ENCODE measurements at places on chromosomes 5 and 9.

- DNase-seq = no peak
Measured at GRCh38 chr5:178429491-178430185, 160.6 kb downstream of the COL23A1 start.

- DNase-seq = no peak
Measured at GRCh38 chr5:107282061-107282460, 388.7 kb downstream of the EFNA5 start.

GRCh38 chr9:98700801-98701200 is 7.9 kb downstream of the GABBR2 start:
- no peak for DNase-seq

GRCh38 chr9:106969696-106970095 is 106.7 kb downstream of the ZNF462 start:
- DNase-seq = no peak

GRCh38 chr5:59744531-59744992 is 149.0 kb downstream of the PDE4D start:
- no peak for DNase-seq

- DNase-seq = no peak
Measured at GRCh38 chr9:81224166-81225081, 464.9 kb downstream of the TLE1 start.

- DNase-seq = no peak
Measured at GRCh38 chr5:38745836-38746732, 99.7 kb upstream of the OSMR start.

DNA sequence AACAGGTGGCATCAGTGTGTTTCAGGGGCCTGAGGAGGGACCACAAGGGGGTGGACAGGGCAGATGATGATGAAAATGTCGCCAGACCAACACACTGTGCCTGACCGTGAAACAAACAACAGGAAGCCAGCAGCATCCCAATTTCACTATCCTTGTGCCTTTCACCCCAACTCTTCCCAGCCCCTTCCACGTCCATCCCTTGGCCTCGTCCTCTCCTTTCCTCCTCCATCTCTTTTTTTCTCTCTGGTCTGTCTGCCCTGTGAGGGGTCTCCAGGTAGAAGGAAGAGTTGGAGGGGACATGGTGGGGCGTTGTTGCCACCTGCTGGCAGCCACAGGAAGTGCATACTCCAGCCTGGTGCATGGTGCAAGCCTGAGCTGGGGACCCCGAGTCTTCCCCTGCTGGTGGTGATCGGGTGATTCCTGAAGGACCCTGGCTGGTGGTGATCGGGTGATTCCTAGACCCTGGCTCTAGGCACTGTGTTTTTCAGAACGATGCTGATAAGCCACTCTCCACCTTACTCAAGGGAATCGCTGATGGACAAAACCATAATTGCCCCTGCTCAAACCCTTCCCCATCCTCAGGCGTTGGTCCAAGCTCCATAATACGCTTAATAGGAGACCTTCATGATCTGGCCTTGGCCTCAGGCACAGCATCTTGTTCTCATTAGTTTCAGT is 21.7 kb upstream of the NSD1 start:
- DNase-seq = peak; percentile 17

DNA sequence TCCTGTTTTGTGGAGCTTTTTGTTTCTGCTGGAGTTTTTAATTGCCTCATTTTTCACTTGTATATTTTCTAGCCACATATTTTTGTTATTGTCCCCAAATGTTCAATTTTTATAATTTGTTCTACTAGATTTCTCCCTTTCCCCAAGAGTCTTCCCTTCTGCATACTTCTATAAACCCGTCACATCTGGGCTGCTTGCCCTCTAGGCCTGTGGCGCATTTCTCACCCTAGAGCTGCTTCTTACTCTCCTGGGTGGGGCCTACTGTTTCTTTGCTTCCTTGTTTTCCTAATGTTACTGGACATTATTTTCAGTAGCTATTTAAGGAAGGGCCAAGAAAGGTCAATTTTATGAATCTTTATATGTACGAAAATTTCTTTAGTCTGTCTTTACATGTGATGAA is 51.5 kb downstream of the NXNL2 start:
- no peak for DNase-seq

- no peak for DNase-seq
Measured at GRCh38 chr9:116753389-116753788, 66.3 kb downstream of the TRIM32 start.

- no peak for DNase-seq
Measured at GRCh38 chr5:143213231-143213850, 190.1 kb downstream of the NR3C1 start.

GRCh38 chr5:54521856-54522479 is 4.4 kb downstream of the SNX18 start:
- DNase-seq = no peak

- DNase-seq = no peak
Measured at GRCh38 chr9:6896562-6896961, 138.8 kb downstream of the KDM4C start.

DNA sequence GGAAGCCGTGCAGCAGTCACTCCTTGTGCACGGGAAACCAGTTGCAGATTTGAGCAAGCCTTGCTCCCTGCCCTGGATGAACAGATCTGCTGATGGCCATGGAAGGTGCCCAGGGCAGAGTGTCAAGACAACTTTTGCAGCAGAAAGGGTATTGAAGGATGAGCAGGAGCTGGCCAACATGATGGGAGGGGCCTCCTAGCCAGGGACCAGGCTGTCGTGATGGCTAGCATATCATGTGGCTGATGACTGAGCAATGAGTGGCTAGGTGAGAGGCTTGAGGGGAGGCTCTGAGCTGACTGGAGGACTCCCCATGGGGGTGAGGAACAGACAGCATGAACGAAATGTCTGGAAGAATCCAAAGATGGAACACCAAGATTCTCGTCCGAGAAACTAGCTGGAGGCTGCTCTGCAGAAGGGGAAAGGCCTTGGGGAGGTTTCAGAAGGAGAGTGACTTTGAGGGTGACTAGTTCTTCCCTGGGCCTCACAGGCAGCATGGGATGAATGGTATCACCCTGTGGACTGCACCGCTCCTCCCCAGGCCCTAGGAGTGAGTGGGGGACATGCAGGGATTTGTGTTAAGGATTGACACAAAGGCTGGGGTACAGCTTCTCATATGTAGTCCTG is 18.5 kb downstream of the PPARGC1B start:
- no peak for DNase-seq

- DNase-seq = no peak
Measured at GRCh38 chr9:100287186-100287585, 65.6 kb downstream of the TEX10 start.

DNA sequence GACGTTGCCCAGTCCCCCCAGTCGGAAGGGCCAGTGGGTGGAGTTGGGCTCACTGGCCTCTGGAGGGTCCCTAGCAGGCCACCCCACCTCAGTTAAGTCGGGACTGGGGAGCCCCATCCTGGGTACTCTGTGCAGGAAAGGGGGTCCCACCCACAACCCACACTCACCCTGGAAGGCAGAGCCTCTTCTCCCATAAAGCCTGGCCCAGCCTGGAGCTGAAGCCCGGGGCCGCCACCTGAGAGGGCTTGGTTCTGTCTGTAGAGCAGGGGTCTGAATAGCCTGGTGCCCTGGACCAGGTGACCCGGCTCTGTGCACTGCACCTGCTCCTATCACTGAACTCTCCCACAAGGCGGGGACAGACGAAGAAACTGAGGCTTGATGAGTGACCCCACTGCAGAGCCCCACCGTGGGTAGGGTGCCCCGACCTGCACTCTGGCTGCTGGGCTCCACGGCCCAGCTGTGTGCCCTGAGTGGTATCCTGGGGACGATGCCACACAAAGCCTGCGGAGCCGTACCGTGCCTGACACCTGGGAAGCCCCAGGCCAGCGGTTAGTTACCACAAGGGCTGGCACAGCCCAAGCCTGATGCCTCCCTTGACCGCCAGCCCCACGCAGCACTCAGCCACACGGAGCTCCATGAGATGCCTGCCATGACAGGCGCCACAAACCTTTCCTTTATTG is 7.3 kb downstream of the PTGES2 start:
- no peak for DNase-seq

DNA sequence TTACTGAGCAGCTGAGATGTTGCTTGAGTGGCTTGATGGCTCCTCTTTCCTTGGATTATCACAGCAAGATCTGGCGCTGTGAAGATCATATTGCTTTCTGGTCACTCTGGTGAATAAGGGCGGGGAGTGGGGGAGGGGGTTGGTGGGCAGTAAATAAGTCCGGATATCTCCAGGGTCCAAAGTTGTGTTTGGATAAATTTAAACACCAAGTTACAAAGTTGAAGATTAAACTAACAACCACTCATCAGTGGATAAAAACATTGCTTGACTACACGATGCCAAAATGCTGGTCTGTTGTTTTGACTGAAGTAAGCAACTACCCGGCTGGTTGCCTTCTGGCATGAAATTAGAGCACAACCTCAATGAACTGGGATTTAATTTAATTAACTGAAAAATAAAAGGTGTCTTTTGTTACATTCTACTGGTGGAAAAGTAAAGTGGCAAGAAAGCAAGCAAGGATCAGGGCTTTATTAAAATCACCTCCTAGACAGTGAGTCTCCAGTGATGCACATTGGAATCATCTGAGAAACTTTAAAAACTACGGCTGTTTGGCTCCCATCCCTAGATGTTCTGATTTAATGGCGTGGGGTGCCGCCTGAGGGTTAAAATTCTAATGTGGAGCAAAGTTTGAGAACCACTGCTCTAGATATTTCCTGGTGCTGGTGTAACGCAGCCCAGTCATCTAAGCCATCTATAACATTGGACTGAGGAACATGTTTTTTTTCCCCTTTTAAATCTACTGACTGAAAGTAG is 86.7 kb upstream of the AGXT2 start:
- DNase-seq = no peak

DNA sequence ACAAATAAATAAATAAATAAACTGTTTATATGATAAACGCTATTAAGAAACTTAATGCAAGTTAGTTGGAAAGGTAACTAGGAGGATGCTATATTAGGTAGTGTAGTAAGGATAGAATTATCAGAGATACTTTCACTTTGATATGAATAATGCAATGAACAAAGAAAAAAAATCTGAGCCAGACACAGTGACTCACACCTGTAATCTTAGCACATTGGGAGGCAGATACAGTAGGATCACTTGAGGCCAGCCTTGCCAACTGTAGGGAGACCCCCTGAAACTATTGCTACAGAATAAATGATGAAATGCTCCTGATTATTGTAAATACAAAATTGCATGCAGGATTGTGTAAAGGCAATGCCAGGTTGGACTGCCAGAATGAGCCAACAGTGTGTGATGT is 109.2 kb downstream of the ANXA2R start:
- DNase-seq = no peak

- no peak for DNase-seq
Measured at GRCh38 chr9:120902569-120903535, 23.7 kb downstream of the TRAF1 start.

DNA sequence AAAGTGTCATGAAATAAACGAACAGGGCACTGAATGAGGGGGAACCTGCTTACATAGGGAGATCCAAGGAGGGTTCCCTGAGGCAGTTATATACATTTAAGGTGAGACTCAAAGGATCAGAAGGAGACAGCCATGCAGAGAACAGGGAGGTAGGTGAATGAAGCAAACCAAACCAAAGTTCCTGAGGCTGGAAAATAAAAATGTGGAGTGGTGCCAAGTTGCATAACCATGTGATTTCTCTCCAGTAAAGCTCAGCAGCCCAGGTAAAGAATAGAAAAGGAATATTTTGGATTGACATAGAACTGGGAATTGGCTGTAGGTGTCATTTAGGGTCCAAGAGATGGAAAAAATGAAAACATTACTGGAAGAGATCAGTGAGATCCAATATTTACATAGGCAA is 110.7 kb downstream of the CAAP1 start:
- DNase-seq = no peak

- no peak for DNase-seq
Measured at GRCh38 chr5:60535951-60536350, 164.0 kb downstream of the DEPDC1B start.

DNA sequence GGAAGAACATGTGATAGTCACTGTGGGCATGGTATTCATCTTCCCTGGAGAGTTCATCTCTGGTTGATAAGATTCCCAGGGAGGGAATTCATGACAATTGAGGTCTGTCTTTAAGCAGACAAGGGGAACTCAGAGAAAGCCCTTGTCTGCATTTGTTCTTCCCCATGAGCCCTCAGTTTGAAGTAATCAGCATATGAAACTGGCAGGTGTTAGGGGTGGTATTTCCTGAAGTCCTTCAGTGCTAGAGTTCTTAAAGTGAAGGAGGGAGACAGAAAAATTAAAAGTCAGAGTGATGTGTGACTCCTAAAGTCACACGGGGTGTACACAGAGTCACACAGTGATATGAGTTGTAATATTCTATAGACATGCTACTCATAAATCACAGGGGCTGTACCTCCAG is 60.6 kb upstream of the SYK start:
- DNase-seq = no peak

GRCh38 chr9:29325894-29326293 is 1752.6 kb upstream of the C9orf72 start:
- no peak for DNase-seq

GRCh38 chr9:90023861-90024260 is 419.0 kb downstream of the GADD45G start:
- no peak for DNase-seq

GRCh38 chr9:121956808-121957207 is 136.3 kb downstream of the TTLL11 start:
- no peak for DNase-seq

DNA sequence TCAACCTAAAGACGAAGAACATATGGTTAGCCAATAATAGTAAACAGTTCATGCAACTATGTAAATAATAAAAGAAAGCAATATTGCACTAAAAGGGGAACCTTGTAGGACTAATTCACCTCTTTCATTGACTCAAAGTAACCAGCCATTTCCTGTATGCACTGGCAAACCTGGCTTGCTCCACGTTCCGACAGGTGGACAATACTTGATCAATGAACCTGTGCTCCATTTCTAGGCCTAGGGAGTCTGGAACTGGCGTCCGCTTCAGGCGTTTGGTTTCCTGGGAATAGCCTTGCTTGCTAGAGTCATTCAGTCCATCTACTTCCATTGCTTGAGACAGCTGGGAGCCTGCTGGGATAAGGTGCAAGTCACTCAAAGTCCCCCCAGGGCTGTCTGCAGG is 41.6 kb downstream of the PTAR1 start:
- no peak for DNase-seq

- no peak for DNase-seq
Measured at GRCh38 chr9:121285835-121286687, 18.1 kb downstream of the GSN start.

DNA sequence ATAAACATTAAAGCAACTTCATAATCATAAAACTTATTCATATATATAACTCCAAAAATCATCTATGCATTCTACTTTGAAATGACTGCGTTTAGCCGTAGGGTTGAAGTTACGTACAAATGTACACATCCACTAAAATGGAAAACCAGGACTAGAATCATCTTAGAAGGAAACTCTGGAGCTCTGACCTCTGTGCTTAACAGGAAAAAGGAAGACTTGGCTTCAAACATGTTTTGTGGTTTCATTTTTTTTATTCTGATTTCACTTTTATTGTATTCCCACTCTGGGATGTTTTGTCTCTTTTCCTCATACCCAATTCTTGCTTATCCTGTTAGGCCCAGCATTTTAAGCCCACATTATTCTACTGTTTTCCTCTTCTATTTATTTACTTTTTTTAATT is 44.9 kb downstream of the GRAMD2B start:
- DNase-seq = no peak
